Kidney (tissue), 22 donors: ENCODE measurements at places on chromosomes 4 and X. TPM values are rescaled to one million over a fixed set of nuclear protein-coding genes. Genes with fewer than 3 reads are reported as not detected.

- DNase-seq = no peak
Observed at GRCh38 chrX:151996347-151996746, 21.9 kb upstream of the GABRE start.

GRCh38 chrX:125757794-125758564 is 408.1 kb downstream of the DCAF12L2 start:
- DNase-seq = no peak

- DNase-seq = no peak
Observed at GRCh38 chr4:42392436-42392835, 4.9 kb upstream of the SHISA3 start.

TMPRSS11E gene
- total RNA-seq = 2.3 TPM

- DNase-seq = no peak
Observed at GRCh38 chr4:94934864-94935263, 177.1 kb downstream of the BMPR1B start.

ASMT gene
- total RNA-seq = 0.22 TPM

DNA sequence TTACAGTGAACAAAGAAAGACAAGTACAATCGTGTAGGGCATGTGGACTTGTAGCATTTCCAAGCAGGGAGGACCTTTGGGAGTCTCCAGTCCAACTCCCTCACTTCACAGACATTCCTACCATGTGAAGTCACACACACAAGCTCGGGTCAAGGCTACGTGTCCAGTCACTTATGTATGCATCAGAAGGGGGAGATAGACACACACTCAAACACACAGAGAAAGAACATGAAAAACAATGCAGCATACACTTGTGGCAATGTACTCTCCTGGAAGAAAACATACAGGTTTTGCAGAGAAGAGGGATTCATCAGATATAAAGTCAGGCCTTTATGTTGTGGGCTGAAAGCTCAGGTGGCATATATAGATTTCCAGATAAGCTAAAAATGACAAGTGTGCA is 136.1 kb upstream of the MID1 start:
- DNase-seq = peak; percentile 73

- no peak for DNase-seq
Observed at GRCh38 chrX:133655275-133656265, 240.3 kb upstream of the GPC4 start.

DNA sequence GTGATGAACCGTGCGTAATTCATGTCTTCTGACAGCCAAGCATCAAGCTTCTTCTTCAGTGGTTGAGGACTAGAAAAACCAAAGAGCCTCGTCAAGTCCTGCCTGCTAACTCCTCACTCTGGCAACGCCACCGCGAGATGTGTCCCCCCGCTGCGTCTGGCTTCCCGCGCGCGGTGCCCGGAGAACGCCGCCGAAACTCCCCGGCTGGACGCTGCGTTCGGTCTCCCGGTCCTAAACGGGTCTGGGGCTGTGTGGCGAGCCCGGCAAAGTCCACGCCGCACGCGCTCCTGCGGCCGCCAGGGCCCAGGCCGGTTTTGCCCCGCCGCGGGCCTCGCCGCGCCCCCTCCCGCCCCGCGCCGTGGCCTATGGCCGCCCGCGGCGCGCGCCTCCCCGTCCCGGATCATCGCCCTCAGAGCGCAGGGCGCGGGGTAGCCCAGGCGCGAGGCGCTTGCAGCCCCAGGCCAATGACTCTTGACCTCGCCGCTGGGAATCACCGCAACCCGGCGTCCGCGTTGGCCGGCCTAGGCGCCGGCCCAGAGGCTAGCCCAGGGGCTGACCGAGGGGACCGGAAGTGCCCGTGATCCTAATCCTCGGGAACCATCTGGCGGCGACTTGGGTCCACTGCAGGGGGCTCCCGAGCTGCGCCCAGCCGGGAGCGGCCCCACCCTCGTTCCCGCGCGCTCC is at the start of gene AADAT:
Gene AADAT (minus strand): TSS at position 289 of the 684 bp plus-strand sequence. CDS start 266 bp downstream, at position 23.
- DNase-seq = peak; percentile 89

ANKRD50 gene
- 12.1 TPM for total RNA-seq

VCX gene
- total RNA-seq = not detected

CENPI gene
- total RNA-seq = 0.66 TPM

DNA sequence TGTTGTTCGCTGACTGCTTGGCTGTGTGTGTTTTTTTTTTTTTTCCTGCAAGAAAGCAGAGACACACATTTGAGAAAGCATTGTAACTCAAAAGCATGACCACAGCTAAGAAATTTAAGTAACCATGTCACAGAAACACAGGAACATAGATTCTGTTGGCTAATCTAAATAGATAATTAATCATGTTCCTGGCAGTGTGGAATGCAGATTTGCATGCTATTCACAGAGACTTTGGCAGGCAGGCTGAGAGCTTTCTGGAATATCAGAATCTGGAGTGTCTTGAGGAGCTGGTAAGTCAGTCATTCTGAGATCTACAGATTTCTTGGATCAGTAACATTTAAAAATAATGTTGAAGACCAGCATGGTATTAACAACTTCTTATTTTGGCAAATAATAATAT is 33.2 kb upstream of the SMS start:
- DNase-seq = no peak

DNA sequence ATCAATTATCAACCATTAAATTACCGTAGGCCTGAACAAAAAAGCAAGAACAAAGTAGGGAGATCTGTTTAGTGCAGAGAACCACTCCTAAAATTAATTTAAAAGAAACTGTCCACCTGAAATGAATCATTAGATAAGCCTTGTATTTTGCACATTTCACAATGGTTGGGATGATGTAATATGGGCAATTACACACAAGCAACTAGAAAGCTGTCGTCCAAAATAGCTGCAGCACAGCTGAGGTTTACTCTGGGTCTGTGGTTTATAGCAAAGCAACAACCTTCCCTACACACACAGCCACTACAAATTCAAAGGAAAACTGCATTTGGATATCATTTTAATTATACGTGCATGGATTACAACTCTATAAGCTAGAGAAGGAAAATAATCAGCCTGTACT is 28.5 kb downstream of the PCDH19 start:
- no peak for DNase-seq

DNA sequence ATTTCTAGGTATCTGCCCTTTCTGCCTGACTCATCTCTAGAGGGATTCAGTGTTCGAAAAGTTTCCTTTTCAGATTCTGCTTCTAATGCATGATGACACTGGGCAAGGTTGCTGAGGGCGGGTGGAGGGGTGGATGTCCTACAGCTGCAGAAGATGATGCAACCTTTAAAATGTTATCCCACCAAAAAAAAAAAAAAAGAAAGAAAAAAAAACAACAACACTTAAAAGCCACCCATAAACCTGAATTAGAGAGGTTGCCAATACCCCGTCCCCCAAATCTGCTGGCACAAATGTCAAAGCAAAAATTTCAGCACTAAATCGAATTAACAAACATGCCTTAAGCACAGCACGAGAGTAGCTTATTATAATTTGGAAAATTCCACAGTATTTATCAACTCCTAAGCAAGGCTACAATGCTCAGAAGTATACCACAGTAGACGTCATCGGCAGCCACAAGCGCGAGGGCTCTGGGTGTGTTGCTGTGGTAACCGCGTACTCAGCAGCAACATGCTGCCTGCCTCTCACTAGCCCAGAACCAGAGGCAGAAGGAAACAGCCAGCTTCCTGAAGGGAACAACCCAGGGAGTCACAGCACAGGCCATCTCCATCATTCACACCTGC is 167.5 kb upstream of the MAP3K15 start:
- DNase-seq = peak; percentile 63

GRCh38 chr4:41611881-41612871 is 74.2 kb downstream of the LIMCH1 start:
- peak; percentile 74 for DNase-seq

CSAG3 gene
- not detected for total RNA-seq

DNA sequence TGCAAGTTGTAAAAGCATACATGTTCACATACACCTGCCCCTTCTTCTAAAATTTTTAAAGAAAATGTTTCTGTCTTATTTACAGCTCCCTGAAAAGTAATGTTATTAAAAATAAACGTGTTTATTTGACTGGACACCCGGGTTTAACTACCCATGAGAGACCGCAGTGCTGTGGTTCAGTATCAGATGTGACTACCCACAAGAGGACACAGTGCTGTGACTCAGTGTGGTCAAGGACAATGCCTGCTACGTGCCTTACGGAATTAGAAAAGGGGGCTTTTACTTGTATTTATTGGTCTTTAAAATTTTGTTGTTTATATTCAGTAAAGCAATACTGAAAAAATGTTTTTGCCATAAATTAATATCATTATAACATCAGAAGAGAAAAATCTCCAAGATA is 641.4 kb downstream of the TRIML1 start:
- DNase-seq = no peak

GRCh38 chr4:173415885-173416653 is 17.2 kb upstream of the SCRG1 start:
- DNase-seq = no peak

GRID2 gene
- 0.19 TPM for total RNA-seq

DNA sequence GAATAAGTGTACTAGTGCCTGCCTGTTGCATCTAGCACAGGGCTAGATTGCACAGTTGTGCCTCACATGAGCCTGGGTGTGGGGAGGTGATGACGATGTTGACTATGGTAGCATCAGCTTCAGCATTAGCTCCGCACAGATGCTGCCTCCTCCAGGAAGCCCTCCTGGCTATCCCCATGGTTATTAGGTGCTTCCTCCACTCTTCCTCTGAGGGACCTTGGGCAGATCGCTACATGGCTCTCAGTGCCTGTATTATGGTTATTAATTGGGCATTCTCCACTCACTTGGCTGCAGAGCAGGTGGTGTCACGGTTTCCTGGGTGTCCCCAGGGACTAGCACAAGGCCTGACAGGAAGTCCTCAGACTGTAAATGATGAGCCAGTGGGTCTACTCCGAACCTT is 325.6 kb downstream of the ARHGAP10 start:
- DNase-seq = no peak

GRCh38 chr4:169634975-169635374 is 14.6 kb downstream of the CLCN3 start:
- no peak for DNase-seq

- peak; percentile 20 for DNase-seq
Observed at GRCh38 chr4:62003695-62004094, 803.6 kb downstream of the ADGRL3 start.

- no peak for DNase-seq
Observed at GRCh38 chr4:54277691-54278090, 48.6 kb downstream of the PDGFRA start.

COL4A6 gene
- 3.3 TPM for total RNA-seq

- no peak for DNase-seq
Observed at GRCh38 chr4:79575709-79576428, 167.8 kb upstream of the GK2 start.

SSX4 gene
- not detected for total RNA-seq

AKAP14 gene
- total RNA-seq = not detected

CLNK gene
- 2.8 TPM for total RNA-seq
